ENCODE measurements at places on chromosomes 16 and 17.
A peak's percentile ranks its signal among the peaks of the same experiment; 100 is the strongest.

- DNase-seq = no peak
Measured at GRCh38 chr17:46833840-46834208, 15.3 kb upstream of the WNT3 start.

DNA sequence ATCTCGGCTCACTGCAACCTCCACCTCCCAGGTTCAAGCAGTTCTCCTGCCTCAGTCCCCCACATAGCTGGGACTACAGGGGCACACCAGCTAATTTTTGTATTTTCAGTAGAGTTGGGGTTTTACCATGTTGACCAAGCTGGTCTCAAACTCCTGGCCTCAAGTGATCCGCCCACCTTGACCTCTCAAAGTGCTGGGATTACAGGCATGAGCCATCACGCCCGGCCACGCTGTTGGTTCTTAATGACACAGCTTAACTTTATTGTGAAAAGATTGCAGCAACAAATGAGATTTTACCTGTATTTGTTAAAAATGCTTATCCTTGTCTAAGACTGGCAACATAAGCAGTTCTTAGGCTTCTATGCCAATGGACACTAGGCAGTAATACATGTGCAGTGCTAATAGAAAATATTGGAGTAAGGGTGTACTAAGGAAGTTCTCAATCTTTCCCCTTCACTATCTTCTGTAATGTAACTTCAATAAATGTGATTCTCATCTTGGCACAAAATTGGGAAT, 2.9 kb downstream of the UBB start:
- DNase-seq = no peak

DNA sequence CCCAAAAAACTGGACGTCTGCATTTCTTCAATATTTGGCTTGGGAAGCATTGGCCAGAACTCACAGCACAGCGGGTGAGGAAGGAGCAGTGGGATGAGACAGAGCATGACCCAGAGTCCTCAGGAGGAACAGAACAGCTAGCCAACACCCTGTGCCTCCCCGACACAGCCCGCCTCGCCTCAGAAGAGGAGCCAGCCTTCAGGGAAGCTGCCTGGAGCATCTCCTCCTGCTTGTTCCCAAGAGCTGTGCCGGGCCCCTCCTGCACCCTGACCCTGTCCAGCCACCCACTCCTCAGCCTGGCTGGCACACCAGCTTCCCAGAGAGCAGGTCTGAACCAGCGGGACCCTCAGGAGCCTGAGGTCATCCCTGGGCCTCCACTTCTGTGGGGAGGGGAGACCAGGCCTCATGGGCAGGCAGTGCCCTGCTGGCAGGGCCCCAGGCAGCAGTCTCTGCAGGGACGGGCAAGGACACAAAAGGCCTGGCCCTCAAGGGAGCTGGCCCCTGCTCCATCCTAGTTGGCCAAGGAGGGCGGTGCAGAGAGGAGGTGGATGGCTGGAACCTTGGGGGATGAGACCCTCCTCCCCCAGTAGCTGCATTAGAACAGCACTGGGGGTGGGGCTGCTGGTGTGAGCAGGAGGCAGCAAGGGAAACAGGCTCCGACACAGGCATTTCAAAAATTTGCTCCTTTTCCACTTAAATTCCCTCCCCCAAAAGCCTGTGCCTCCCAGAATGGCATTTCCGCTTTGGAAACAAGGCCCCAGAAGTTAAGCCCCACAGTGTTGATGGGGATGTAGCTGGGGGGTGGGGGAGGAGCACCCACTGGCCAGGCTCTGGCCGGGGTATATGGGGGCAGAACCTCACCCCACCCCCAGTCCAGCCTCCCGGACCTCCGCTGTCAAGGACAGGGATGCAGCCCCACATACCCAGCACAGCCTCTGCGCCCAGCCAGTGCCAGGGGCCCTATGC, 1.8 kb upstream of the BCAR1 start:
- DNase-seq = no peak

GRCh38 chr16:56115817-56116576, 75.3 kb upstream of the GNAO1 start:
- peak; percentile 3 for DNase-seq

GRCh38 chr16:51153577-51154031, 2.5 kb upstream of the SALL1 start:
- no peak for DNase-seq

- DNase-seq = no peak
Measured at GRCh38 chr17:49249292-49249794, 18.8 kb upstream of the PHOSPHO1 start.

DNA sequence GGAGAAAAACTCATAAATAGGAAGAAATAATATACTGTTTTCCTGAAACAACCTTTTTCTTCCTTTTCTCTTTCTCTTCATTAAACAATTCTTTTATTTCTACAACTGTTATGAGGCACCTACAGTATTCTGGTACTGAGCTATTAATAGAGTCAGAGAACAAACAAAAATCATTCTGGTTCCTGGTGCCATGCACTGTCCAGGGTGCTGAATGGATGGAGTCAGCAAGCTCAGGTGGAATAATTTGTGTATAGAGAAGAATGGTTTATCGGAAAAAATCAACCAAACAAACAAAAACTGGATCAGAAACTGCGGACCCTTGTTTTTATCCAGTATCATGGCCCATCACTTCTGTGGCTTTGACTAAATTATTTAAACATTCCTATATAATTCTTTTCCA, 430.3 kb upstream of the GOT2 start:
- no peak for DNase-seq

DNA sequence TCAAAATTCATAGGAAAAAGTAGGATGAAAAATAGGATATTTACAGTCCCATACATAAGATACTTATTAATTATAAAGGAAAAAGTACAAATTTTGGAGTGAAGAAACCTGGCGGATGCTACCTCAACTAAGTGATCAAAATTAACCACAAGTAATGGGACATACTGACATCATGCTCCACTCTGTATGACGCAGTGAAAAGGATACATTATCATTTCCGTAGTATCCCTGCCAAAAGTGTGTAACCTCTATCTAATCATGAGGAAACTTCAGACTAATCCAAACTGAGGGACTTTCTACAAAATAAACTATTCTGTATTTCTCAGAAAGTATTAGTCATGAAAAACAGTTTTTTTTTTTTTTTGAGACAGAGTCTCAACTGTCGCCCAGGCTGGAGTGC, 60.5 kb downstream of the TRIM37 start:
- no peak for DNase-seq

DNA sequence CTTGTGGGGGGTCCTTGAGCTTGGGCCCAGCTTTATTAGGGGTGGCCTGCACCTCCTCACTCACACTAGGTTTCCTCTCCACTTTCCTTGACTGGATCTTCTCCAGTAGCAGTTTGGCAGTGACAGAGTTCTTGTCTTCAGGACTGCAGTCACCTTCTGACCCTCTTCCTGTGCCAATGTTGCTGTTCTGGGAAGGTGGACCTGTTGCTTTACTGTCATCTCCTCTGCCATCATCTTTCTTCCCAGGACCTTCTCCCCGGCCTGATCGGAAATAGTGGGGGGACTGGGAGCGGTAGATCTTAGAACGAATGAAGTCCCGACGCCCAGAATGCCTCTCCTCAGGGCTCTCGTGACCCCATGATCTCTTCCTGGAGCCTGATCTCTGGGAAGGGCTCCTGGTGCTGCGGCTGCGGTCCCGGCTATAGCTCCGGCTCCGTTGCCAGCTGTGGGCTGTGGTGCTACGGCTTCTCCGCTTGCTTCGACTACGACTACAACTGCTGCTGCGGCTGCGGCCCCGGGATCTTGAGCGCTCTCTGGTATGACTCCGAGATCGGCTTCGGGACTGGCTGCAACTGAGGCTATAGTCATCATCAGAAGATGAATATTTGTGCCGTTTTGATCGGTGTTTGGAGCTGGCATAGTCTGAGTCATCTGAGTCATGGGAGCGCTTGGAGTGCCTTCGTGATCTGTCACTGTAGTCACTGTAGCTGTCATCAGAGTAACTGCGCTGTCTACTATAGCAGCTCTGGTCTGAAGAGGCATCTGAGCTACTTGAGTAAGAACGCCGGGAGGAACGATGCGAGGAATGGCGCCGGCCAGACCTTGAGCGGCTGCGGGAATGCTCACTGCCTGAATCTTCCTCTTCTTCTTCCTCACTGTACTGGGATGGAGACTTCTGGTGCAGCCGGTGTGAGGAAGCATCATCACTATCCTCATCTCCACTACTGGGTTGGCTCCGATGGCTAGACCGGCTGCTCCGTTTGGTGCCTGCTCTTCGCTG, 9.5 kb upstream of the ITGA2B start:
- no peak for DNase-seq

GRCh38 chr16:48365025-48365600, 20.1 kb downstream of the SIAH1 start:
- no peak for DNase-seq

- no peak for DNase-seq
Measured at GRCh38 chr17:78780335-78780734, 1.7 kb downstream of the CYTH1 start.

DNA sequence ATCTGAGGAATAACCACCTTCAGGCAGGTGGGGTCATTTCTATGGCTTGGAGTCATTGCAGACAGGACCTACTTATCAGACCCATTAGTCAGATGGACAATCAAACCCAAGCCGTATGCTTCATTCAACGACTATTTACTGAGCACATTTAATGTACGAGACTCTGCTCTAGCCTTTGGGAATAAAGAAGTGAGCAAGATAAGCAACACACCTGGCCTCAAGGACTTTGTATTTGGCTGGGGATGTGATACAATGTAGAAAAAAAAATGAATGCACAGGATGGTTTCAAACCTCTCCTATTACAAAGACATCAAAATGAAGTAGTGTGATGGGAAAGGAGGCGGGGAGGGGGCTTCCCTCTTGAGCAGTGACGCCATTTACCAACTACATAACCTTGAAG, 311.7 kb downstream of the PMP22 start:
- DNase-seq = no peak

- DNase-seq = no peak
Measured at GRCh38 chr17:81866440-81867169, 4.5 kb downstream of the ARHGDIA start.

DNA sequence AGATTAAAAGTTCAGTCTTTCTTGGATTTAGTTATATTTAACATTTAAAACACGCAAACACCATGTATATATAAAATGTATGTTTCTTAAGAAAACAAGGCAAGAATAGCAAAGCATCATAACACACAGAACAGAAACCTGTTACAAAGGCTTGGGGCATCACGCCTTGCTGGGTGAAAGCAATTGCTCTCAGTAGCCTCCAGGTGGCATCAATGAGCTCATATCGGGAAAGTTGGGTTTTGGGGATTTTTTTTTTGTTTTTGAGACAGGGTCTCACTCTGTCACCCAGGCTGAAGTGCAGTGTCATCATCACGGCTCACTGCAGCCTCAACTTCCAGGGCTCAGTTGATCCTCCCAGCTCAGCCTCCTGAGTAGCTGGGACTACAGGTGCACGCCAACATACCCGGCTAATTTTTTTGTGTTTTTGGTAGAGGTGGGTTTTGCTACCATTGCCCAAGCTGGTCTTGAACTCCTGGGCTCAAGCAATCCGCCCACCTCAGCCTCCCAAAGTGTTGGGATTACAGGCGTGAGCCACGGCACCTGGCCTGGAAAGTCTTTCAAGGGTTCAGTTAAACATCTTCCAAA, 56.9 kb downstream of the CYB5D2 start:
- DNase-seq = peak; percentile 59

DNA sequence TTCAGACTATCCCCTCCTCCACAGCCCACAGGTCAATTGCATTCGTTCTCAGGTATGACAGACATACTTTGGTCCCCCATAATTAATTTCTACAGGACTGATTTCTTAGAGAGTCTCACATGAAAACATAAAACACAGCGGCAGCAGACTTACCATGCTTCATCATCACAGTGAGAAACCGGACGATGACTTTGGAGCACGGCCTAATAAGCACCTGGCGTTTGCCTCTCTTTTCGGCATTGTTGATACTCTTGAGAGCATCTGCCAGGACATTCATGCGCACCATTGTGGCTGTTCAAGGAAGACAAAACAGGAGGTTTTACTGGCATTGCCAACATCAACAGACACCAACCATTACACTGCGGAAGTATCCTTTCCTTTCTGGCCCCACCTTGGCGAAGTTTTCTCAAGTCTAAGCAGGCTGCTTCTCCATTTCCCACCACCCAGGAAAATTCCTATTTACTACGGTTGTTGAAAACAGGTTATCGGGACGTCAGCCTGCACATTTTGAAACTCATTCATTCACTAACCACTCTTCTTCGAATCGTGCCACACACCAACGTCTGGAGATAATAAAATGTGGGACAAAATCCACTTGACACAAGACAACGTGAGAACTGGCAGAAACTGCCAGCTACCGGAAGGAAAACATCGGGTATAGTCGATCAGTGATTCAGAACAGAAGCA, 1.2 kb downstream of the RPS15A start:
- DNase-seq = peak; percentile 26

DNA sequence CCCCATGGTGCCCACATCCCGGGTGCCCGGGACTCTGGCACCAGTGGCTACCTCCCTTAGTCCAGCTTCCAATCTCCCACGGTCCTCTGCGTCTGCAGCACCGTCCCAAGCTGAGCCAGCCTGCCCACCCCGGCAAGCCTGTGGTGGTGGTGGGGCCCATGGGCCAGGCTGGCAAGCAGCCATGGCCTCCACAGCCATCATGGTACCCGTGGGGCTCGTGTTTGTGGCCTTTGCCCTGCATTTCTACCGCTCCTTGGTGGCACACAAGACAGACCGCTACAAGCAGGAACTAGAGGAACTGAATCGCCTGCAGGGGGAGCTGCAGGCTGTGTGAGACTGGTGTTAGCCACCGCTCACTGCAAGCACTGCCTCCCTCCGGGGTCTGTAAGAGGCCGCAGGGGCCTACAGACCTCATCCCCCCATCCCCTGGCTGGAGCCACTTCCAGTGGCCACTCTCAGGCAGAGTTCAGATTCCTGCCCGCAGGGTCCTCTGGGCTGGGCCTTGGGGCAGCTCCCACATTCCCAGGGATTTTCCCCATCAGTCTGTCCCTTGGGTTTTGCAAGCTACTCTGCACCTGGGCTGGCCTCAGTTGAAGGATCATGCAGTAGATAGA, 3.9 kb upstream of the SETD1A start:
- DNase-seq = peak; percentile 63

- no peak for DNase-seq
Measured at GRCh38 chr16:75804368-75804767, 78.1 kb upstream of the CPHXL start.

DNA sequence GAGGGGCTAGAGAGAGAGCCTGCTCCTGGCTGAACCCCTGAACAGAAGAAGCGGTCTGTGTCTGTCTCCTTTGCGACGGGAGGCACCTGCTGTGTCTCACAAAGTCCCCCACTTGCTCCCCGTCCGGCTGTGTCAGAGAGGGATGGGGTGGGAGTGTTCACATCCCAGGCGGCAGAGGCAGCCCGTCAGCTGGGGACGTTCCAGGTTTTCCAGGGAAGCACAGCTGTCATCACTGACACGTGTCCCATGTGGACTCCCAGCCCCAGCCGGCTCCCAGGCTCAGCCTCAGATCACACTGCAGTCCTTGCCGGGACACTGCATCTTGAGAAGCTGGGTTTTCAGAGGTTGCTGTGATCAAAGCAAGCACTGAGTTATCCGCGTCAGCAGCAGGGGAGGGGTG, 1.6 kb downstream of the TELO2 start:
- DNase-seq = no peak

Data from CD4-positive, alpha-beta T cell treated with Interferon alpha-2 for 1 hour (primary cell).